ENCODE measurements at places on chromosomes 2 and 18.

- no peak for DNase-seq
Measured at GRCh38 chr2:184357033-184357432, 241.3 kb upstream of the ZNF804A start.

DNA sequence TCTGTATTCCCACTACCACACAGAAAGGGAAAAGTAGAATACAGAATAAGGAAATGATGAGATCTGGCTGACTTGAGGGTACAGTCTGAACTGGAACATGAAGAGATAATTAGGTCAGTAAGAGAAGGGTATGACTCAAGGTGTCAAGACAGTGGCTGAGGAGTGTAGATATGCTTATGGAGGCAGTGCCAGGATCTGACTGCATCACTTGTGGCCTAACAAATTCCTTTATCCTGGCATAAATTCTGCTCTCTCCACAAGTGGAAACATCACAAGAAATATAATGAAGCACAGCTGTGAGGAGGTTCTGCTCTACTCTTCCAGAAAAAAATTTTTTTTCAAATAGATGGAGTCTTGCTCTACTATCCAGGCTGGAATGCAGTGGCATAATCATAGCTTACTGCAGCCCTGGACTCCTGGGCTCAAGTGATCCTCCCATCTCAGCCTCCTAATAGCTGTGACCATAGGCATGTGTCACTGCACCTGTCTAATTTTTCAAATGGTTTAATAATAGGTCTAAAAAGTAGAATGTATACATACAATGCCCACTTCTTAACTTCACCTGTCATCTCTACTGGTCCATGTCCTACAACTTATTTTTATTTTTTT is 85.3 kb downstream of the C2orf74 start:
- no peak for DNase-seq

- no peak for DNase-seq
Measured at GRCh38 chr2:28707592-28707991, 44.0 kb upstream of the PPP1CB start.

- no peak for DNase-seq
Measured at GRCh38 chr2:143833015-143833660, 686.8 kb downstream of the ZEB2 start.

DNA sequence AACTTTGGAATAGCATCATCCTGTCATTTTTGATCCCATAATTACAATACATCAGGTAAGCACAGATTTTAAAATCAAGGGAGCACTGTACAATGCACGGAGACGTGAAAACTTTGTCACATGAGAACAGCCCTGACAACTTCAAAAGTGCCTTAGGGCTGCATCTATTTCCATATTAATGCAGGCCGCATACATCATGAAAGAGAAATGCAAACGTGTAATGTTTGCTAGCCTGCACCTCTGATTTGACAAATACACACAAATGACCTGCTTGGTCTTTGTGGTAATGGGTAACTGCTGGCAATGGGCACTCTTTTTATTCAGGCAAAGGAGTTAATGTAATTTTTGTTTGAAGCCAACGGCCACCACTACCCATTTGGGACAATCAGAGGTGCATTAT is 202.0 kb upstream of the EPHA4 start:
- no peak for DNase-seq

DNA sequence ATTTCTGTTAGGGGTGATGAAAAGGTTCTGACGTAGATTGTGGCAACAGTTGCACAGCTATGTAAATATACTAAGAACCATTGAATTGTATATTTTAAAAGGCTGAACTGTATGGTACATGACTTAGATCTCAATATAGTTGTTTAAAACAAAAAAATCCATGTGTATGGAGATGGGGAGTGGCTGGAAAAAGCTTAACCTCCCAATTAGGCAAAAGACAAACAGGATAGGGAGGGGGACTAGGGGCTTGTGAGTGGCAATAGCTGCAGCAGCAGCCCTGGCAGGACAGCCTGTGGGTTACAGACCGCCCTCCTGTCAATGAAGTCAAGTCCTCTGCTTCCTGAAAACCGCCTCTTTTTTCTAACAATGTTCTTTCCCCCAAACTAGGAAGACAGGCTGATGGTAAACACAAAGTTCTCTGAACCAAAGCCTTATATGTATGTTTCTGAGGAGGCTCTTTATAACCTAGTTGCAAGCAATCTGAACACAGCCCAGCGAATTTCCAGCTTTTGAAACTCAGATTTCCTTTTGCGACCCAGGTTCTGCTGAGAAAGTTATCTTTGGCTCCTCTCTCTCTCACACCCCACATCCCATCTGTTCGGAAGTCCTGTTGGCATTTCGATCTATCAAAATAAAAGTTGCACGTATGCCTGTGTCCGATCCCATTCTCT is 10.3 kb downstream of the ATP8B1 start:
- DNase-seq: no peak

DNA sequence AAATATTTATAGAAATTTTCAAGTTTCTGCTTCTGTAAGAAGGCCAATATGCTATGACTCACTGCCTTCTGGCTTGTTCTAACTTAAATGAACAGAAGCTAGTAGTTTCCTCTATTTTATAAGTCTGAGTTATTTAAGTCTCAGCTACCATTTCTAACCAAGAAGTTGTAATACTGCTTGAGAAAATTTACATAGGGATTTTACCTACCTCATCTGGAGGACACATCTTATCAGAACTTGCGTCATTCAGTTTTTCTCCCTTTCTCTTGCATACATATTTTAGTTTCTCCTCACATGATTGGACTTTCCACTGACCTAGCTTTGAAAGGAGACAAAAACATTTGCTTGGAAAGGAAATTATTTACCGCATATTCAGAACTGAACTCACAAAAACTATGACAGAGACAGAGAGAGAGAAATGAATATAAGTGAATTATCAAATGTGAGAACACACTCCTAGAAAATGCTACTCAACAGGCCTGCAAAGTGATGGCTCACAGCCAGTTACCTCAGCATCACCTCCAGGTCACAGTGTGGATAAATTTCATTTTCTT is 81.1 kb upstream of the CD302 start:
- DNase-seq: peak; percentile 50

DNA sequence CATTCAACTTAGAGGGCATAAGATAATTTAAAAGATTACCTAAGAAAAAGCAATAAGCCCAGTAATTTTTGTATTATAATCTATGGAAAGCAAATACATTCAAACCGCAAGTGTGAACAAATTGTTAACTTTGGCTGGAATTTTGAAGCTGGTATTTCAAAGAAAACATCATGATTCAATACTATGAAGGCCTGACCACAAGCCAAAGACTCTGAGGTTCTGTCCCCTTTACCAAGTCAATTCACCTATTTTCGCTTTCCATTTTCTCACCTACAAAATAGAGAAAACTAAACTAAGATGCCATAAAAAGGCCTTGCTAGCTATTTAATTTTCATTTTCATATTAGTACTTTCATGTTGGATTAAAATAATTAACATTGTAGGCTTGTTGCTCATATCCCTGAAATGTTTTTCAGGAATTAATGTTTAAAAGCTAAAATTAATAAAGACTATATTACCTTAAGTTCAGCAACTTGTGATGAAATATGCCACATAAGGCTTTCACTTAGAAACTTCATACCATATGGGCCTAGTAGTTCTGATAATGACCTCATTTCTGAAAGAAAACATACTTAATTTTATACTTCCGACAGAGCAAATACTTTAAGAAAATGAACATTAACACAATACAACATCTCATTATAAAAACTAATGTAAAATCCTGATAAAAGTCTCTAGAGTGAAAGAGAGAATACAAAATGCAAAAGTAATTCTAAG is 85.7 kb upstream of the FRZB start:
- peak; percentile 16 for DNase-seq

DNA sequence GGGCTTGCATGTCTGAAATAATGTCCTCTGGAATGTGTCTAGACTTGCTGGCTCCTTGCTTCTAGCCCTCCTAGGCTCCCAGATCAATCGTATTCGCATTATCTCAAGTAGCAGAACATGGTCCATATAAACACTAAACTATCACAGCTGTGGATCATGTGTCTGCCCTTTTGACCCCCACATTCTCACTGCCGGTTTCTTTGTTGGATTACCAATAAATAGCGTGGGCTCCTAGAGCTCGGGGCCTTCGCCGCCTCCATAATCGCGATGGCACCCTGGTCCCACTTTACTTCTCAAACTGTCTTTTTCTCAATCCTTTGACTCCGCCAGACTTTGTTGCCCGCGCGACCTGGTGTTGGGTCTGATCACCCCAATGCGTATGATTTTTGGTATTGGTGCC is 6.3 kb upstream of the SCYGR8 start:
- DNase-seq: no peak

DNA sequence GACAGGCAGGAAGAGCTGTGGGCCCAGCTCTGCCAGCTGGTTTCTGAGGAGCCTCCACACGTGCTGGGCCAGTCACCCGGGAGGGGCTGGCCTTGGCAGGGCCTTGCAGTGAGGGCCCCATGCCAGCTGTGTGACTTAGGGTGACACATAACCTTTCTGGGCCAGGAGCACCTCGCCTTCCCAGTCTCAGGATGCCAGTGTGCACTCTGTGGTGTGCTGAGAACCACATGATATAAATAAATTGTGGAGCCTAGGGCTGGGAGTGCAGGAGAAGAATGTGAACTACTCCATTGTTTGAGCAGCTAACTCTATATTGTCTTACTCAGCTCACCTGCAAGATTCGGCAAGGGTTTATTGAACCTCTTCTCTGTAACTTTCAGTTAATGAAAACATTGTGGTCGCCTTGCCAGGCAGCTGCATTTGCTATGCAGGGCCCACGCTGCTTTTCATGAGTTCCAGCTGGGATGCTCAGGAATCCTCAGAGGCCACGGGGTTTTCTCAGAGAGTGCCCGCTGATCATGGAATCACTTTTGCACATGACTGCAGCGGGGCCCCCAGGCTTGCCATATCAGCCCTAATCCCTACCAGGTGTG is 222.3 kb downstream of the SH3RF3 start:
- no peak for DNase-seq

GRCh38 chr2:130359466-130359865 is 3.6 kb downstream of the PTPN18 start:
- no peak for DNase-seq

DNA sequence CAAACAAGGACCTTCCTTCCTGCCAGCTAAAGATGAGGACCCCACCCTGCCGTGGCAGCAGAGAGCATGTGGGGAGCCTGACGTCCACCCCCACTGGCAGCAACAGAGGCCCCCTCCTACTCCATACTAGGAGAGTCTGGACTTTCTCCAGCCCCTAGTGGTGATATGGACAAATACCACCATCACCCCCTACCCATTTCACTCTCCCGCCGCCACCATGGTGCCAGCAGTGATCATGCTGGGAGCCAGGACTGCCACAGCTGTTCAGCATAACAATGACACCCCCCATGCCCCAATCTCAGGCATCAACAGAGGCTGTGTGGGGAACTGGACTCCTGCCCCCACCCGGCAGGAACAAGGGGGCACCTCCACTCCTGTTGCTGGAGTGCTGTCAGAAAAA is 42.7 kb upstream of the ATP9B start:
- no peak for DNase-seq

GRCh38 chr18:33291539-33291938 is 149.0 kb downstream of the CCDC178 start:
- no peak for DNase-seq

- peak; percentile 37 for DNase-seq
Measured at GRCh38 chr2:213021971-213022899, 129.2 kb downstream of the IKZF2 start.

- no peak for DNase-seq
Measured at GRCh38 chr18:12015416-12016062, 34.2 kb downstream of the IMPA2 start.

GRCh38 chr2:70094978-70095719 is 7.9 kb downstream of the PCBP1 start:
- peak; percentile 68 for DNase-seq

DNA sequence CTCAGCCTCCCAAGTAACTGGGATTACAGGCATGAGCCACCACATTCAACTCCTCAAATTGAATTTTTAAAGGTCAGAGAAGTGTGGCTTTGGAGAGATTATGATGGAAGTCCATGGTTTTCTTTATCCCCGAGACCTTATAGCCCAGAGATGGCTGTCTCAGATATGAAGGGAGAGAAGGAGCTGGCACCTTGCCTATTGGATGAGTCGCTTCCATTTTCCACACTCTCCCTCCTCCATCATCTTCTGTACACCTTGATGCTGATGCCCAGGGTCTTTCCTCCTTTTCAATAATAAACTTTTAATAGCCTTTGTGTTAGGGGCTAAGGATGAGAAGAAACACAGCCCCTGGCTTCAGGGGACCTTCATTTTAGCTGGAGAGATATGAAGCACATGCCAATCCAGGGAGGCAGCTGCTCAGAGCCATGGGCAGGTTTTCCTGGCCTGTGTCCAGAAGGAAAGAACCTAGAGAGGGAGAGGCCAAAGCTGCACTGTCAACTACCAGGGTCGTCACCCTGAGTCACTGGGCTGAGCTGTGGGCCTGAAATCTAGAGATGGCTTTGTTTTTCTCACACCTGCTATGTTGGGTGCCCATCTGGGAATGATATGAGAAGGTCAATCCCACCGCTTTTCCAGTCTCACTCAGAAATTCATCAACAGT is 146.0 kb upstream of the SERTAD2 start:
- no peak for DNase-seq

DNA sequence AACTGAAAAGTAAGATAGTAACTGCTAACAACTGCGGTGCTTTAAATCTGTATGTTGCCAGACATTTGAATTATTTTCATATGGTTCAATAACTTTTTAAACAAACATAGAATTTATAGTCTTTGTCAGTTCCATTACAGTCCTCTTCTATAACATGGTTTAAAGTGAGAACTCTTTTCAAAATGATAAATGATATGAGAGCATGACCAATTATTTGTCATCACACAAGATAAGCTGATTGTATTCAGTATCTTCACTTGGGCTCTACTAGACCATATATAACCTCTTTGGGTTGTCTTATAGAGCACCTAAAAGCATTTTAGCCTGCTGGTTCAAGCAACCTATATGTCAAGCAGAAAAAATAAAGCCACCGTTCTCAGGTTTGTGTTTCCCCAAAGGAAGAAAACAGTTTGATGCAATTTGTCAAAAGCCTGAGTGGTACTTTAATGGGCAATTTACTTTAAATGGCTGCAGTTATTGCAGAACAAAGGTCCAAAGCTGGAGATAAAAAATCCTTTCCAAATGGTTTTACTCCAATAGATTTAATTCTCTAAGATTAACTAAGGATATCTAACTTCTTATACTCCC is 298.4 kb downstream of the FSIP2 start:
- DNase-seq: no peak

GRCh38 chr2:170206246-170206645 is 28.3 kb downstream of the MYO3B start:
- no peak for DNase-seq

DNA sequence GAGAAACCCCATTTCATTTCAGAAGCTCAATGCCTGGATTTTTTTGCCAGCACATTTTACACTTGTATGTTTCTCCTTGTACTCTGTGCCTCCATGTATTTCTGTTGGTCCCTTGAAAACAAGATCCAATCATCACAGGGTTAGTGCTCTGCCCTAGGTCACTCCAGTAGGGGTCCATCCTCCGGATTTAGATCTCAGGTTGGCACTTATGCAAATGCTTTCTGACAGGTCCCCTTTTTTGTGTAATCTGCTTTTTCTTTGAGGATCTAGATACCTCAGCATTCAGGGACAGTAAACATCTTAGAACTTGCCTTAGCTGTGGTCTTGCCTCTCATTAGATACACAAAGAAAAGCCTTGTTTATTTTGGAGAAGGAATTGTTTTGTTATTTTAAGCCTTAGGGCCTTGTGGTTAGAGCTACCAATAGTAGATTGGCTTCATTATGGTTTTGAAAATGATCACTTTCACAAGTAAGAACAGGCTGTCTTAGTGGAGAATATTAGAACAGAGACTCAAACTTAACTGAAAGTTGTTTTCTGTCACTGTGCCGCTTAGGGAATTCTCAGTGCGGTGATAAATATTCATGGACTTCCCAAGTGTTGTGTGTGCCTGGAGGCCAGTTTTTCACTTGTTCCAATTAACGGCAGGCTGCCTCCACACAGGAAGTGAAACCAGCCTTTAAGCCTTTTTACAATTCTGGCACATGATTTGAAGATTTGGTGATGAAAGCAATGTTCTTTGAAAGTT is 7.8 kb downstream of the MERTK start:
- no peak for DNase-seq

Data from GM13977 (cell line).